Gastroesophageal sphincter (tissue), 4 donors: ENCODE measurements at places on chromosomes 6 and 20. TPM values are rescaled to one million over a fixed set of nuclear protein-coding genes. Genes with fewer than 3 reads are reported as not detected.

The EMILIN3 gene
- 2.4 TPM for total RNA-seq

The SCUBE3 gene
- total RNA-seq, result 7.2 TPM

The MAPK13 gene
- total RNA-seq, result 8.4 TPM

The LST1 gene
- total RNA-seq, result 6.3 TPM

The MICB gene
- 1.7 TPM for total RNA-seq

The ABHD16B gene
- total RNA-seq, result not detected

The OR5V1 gene
- total RNA-seq, result not detected

The SLC25A27 gene
- 7.8 TPM for total RNA-seq

The SRMS gene
- not detected for total RNA-seq

The ANKEF1 gene
- 0.81 TPM for total RNA-seq

The BPI gene
- 0.27 TPM for total RNA-seq

The RNF182 gene
- total RNA-seq, result not detected

The PROKR2 gene
- not detected for total RNA-seq

The SNX3 gene
- total RNA-seq, result 183 TPM

DNA sequence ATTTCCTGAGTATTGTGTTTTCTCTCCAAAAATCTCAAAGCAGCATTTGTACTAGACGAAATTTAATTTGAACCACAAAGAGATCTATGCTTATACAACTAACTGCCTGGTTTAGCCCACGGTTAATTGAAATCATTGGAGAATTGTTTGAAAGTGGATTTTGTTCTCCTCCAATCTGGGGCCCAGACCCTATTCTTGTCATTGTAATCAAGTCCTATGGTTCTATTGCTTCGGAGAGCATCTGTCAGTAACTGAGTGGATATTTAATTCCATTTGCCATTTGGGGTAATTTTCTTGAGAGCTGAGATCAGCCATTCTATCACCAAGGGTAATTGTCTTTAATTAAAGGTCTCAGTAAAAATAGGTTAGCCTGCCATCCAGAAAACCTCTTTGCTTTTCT, 117.0 kb upstream of the KCNG1 start:
- no peak for ATAC-seq

GRCh38 chr6:88422831-88423230, 256.7 kb upstream of the CNR1 start:
- ATAC-seq, result no peak

GRCh38 chr6:46376562-46377061, 114.6 kb downstream of the RCAN2 start:
- ATAC-seq, result no peak

DNA sequence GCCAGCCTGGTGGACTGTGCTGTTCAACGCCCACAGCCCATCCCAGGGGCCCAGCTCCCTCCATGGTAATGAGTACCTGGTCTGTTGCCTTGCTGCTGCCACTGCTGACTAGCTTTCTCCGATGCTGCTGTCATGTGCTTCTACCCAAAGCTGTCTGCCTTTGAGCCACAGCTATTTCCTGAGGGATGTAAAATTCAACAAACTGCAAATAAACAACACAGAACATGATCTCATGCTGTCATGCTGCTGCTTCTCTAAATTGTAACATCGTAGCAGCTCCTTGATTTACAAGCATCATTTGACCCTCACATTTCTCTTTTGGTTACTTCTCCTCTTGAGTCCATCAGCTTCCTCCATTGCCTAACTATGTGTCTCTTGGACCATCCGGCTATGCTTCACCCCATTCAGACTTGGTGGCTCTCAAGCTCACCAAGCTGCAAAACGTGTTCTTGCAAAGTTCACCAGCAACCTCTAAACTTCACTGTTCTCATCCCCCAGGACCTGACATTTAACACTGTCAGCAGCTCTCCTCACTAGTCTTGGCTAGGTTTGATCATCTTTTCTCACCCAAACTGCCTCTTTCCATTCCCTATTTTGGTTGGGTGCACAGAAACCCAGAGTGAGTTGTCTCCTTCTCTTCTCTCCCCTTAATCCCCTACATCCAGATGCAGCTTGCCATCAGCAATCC, 54.6 kb downstream of the FYN start:
- no peak for ATAC-seq

GRCh38 chr20:23884136-23884770, 4.7 kb upstream of the CST5 start:
- no peak for ATAC-seq

DNA sequence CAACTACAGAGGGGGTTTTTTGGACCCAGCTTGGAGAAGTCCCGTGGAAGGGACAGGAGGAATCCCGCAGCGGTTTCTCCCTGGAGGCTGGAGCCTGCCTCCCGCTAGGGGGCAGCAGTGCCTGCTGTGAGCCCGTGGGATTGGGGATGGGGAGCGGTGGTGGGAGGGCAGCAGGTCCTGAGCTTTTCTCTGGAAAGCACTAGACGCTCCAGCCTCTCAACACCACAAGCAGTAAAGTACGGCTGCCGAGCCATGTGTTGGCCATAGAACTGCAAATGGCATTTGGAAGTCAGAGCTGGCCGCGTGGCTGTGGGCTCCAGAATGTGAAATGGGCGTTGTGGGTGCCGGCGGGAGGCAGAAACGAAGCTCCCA, 47.8 kb downstream of the GMPR start:
- no peak for ATAC-seq

DNA sequence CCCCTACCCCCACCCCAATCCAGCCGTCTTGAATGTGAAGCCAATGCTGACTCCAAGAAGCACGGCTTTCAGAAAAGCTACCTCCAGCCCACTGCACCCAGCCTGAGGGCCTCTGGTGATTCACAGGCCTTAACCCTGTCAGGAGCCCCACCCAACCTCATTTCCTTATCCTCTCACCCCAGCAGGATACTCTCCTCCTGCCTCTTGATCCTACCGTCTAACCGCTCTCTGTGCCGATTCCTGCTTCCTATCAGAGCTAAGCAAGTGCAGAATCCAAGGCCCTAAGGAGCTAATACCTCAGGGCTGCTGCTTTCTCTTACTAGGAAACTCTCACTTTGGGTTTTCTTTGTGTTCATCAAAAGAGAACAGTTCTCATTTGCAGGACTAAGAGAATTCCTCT, 47.2 kb downstream of the TRERF1 start:
- peak; percentile 75 for ATAC-seq

DNA sequence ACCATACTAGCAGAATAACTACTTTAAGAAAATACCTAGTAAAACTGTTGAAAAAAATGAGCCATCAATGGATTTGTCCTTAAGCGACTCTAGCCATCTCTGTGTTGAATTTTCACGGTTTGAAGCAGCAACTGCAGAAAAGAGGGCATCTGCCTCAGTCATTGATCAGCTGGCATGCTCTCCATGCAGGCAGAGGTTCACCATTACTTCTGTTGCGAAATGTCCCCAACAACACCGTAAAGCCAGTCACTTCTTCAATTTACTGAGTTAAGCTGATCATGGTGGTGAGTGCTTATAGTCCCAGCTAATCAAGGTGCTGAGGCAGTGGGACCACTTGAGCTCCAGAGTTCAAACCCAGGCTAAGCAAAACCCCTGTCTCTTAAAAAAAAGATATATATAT, 11.1 kb downstream of the TPD52L1 start:
- ATAC-seq, result no peak

DNA sequence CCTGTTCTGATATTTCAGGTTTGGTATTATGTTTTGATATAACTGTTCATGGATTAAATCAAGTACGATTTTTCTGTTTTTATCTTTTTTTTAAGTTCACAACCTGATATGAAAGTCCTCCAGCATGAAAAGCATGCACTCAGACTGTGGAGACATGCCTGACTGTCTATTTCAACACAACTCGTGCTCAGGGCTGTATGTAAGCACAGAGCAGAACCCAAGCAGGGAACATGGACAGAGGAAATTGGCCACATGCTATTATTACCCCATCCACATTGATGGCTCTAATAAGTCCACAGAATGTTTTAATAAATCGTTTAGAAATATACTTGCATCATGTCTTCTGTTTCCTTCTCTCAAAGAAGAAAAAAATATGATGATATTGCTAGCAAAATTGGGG, 730.4 kb downstream of the C6orf118 start:
- ATAC-seq, result peak; percentile 79

DNA sequence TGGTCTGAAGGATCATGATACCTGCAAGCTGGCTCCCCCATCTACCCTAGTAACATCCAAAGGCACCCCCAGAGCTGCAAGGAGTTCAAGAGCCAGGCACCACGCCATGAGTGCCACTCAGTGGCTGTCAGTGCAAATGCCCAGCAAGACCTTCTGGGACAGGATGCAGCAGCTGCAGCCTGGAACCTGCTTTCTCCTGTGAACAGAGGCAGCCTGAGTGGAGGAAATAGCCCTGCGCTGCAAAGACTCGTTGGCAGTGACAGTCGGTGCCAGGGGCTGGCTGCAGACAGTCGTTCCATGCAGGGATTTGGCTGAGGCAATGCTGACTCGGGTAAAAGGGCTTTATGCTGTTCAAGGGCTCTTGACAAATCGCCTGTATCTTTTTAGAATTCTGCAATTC, 15.7 kb upstream of the SSTR4 start:
- ATAC-seq, result no peak

- no peak for ATAC-seq
These were observed 192.7 kb upstream of the CNR1 start for GRCh38 chr6:88358846-88359245.

DNA sequence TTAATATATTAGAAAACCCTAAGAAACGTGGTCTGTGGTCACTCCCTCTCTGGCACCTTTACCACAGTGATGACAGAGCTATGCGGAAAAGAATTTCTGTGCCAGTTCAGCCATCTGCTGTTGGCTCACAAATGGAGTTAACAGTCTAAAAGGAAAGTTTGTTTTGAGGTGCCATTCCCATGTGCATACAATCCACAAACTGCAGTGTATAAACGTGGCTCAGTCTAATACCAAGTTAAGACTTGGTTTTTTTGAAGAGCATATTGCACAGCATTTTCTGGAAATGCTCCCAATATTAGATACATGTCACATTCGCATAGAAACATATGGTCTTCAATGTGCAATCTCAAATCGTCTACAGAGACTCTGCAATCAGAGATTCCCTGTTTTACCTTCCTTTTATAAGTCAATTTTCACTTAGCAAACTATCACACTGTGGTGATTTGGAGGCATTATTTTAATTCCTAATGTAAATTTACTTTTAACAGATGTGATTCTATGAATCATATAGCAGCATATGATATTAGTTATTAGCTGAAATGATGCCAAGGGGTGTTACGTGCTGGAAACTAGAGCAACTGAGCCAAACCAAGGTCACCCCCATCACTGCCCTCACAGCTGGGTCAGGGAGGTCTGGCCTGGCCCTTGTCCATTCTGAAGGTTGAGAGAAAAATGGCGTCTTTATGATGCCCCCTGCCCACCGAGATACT, 383.5 kb downstream of the PRKN start:
- peak; percentile 19 for ATAC-seq

DNA sequence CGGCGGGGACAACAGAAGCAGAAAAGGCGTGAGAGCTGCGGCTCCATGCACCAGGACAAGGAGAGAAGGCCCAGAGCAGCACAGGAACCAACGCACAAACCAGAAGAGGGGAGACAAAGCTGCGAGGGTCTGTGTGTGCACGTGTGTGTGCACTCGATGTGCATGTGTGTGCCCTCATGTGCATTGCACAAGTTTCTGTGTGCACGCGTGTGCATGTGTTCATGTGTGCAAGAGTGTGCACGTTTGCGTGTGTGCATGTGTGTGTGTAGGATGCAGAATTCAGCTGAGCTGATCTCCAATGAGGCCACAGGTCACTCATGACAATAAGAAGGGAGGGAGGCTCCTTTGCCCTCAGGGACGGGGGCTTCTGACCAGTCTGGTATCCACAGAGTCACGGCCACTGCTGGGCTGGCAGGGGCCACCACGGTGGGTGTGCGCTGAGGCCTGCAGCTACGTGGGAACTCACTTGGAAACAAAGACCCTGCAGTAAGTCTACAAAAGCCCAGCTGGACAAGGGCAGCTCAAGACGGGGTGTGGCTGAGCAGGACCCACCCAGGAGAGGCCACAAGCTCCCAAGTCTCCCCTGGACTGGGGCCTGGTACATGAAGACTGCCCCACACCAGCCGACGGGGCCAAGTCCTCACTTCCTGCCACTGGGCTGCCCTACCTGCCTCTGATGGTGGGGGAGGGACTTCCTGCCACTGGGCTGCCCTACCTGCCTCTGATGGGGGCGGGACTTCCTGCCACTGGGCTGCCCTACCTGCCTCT, 48.1 kb upstream of the CHRNA4 start:
- no peak for ATAC-seq

GRCh38 chr6:14751645-14752175, 494.2 kb upstream of the JARID2 start:
- ATAC-seq, result no peak

- ATAC-seq, result no peak
These were observed 54.0 kb downstream of the C6orf52 start for GRCh38 chr6:10640412-10640811.

GRCh38 chr6:119343167-119343566, 6.4 kb downstream of the MAN1A1 start:
- no peak for ATAC-seq

DNA sequence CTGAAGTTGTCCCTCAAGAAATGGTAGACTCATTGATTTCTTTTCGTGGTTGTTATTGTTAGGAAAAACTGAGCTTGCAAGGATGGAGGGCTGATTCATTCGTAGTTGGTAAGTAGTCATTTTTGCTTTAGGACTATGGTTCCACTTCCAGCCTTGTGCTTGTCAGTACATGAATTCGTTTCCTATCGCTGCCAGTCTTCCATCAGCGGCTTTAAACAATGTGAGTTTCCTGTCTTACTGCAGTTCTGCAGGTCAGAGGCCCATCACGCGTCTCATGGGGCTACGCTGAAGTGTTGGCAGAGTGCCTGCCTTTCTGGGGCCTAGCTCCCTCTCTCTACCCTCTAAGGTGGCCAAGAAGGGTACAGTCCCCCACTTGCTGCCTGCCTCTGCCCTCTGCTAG, 11.4 kb upstream of the MDFI start:
- no peak for ATAC-seq

- ATAC-seq, result no peak
These were observed 24.0 kb downstream of the SLC2A12 start for GRCh38 chr6:134028438-134028837.

DNA sequence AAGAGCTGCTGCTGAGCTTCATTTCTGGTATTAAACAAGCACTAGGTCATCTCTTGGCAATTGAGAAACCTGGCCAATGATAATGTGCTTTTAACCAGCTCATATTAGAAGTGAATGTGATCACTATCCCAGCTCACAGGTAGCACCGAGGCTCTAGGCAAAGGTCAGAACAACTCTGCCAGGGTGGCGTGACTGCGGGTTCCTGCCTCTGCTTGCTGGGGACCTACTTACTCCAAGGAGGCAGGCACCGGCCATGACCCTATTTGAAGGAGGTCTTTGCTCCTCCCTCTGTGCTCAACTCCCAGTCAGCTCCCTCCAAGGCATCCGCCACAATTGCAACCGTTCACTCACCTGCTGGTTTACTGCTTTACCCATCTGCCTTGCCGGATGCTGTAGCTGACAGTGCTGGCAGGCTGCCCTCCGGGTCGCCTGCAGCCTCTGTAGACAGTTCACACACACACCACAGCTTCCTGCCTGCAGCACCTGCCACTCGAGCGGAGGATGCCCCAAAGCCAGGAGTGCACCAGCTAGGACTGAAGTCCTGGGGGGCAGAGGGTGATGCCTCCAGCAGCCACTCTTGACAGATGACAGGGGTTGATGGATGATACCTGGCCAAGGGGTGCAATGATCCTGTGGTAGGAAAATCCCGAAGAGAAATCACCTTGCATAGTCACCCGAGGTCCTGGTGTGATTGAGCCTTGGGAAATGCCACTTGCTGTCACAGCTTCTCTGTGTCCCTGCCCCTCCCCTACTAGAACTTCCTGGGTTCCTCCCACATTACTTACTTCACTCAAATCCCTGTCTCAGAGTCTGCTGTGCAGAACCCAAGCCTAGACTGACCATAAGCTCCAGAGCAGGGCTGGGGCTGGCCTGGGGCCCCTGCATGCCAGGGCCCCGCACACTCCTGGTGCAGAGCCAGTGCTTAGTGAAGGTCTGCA, 8.8 kb upstream of the VSX1 start:
- no peak for ATAC-seq
